ENCODE measurements at places on chromosomes 6 and 20.

GRCh38 chr6:9492790-9493189 is 922.1 kb downstream of the TFAP2A start:
- DNase-seq = no peak

GRCh38 chr6:11055127-11055627 is 11.1 kb upstream of the ELOVL2 start:
- no peak for DNase-seq

- no peak for DNase-seq
Measured at GRCh38 chr20:50462093-50462690, 48.0 kb upstream of the PTPN1 start.

- no peak for DNase-seq
Measured at GRCh38 chr6:84696166-84696565, 68.2 kb downstream of the TBX18 start.

- DNase-seq = no peak
Measured at GRCh38 chr6:42101186-42101657, 41.2 kb downstream of the C6orf132 start.

- no peak for DNase-seq
Measured at GRCh38 chr6:2162079-2162445, 83.3 kb downstream of the GMDS start.

- DNase-seq = no peak
Measured at GRCh38 chr6:26003102-26003694, 40.6 kb downstream of the TRIM38 start.

DNA sequence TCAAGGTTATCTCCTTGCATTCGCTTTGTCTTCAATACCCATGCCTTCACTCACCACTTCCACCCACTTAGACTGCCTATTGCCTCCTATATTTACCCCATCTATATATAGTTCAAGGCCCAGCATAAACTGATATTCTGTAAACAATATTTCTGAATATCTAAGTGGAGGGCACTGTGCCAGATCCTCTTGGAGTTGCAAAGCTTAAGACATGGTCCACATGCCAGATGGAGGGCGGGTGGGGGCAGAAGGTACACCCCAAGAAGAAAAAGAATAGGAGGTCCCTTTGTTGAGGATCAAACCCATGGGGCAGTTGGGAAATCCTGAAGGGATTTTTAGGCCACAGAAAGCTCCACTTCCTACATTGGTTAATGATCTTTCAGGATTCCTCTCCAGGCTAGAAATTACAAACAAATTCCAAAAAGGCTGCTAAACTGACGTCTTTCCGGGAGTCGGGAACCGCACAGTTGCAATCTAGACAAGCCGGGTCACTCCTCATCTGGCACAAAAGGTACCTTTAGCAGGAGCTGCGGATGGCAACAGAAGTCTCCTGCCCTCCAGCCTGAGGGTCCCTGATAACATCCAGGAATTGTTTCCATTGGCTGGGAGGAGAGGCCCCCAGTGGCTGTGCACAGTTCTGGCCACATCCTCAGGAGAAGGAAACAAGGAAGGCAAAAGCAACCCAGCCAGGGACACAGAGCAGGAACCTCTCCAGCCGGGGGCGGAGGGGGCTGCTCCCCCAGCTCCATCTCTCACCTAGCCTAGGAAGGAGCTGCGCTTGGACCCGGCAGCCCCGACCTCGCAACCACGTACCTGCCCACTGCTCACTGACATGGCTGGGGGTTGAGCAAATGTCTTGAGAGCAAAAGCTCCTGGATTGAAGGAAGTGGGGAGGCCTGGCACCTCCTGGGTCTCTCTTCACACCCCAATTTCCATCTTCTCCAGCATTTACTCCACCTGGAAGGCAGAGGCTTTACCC is 5.9 kb upstream of the LPIN3 start:
- DNase-seq = no peak

- no peak for DNase-seq
Measured at GRCh38 chr6:78380541-78380940, 486.8 kb upstream of the IRAK1BP1 start.

- no peak for DNase-seq
Measured at GRCh38 chr6:25866011-25866410, 8.0 kb downstream of the SLC17A3 start.

DNA sequence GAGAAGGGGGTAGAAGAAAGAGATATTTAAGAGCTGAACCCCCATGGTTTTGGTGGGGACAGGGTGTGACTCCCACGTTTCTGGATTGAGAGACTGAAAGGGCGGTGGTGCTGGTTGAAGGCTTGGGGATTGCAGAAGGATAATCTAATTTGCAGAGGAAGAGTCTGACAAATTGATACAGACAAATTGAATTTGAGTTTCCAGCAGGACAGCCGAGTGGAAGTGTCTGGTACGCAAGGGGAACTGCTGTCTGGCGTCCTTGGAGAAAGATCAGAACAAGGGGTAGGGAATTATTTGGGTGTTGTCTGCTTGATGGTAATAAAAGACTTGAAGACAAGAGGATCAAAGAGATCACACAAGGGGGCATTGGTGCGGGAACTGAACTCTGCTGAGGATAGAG is 40.5 kb upstream of the MDGA1 start:
- no peak for DNase-seq

GRCh38 chr6:26332074-26332387 is 33.0 kb upstream of the BTN3A2 start:
- no peak for DNase-seq

DNA sequence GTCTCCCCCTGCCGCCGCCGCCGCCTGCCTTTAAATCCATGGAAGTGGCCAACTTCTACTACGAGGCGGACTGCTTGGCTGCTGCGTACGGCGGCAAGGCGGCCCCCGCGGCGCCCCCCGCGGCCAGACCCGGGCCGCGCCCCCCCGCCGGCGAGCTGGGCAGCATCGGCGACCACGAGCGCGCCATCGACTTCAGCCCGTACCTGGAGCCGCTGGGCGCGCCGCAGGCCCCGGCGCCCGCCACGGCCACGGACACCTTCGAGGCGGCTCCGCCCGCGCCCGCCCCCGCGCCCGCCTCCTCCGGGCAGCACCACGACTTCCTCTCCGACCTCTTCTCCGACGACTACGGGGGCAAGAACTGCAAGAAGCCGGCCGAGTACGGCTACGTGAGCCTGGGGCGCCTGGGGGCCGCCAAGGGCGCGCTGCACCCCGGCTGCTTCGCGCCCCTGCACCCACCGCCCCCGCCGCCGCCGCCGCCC is 474 bp downstream of the CEBPB start:
- no peak for DNase-seq

All from HuH-7 (cell line).